ENCODE measurements at places on chromosomes 6 and 20.

- no peak for DNase-seq
Observed at GRCh38 chr6:98838032-98838431, 3.7 kb downstream of the POU3F2 start.

GRCh38 chr6:16238963-16239797 lies 793 bp downstream of the GMPR start:
- DNase-seq: no peak

DNA sequence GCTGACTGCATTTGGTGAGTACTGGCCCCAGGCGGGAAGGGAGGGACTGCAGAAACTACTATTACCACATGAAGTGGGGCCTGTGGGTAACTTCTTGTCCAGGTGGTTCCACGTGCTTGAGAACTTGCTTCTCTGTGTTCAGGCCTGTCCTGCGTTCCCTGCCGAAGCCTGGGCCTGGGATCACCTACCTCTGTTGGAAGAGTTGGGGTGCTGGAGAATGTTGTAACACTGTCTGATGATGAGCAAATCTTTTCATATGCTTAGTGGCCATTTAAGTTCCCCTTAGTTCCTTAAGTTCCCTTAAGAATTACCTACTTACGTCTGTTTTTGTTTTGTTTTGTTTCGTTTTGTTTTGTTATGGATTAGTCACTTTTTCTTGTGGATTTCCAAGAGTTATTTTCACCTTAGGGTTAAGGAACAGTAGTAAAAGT lies 154.4 kb downstream of the DTNBP1 start:
- DNase-seq: no peak

GRCh38 chr6:37688078-37688850 lies 9.4 kb downstream of the MDGA1 start:
- DNase-seq: no peak

DNA sequence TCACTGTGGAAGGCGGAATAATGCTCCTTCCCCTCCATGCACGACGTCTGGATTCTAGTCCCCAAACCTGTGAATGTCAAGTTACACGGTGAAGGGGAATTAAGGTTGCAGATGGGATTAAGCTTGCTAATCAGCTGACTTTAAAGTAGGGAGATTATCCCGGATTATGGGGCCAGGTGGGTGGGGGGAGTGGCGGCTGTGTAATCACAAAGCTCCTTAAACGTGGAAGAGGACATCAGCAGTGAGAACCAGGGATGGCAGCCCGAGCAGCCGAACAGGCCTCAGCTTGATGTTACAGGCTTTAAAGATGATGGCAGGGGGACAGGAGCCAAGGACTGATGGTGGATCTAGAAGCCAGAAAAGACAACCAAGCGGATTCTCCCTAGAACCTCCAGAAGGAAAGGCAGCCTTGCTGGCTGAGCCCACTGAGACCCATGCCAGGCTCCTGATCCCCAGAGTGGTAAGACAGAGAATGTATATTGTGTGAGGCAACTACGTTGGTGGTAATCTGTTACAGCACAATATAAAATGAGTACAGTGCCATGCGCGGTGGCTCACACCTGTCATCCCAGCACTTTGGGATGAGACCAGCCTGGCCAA lies 117.5 kb downstream of the SCML4 start:
- DNase-seq: no peak

GRCh38 chr6:20870493-20870892 lies 336.2 kb downstream of the CDKAL1 start:
- DNase-seq: no peak

DNA sequence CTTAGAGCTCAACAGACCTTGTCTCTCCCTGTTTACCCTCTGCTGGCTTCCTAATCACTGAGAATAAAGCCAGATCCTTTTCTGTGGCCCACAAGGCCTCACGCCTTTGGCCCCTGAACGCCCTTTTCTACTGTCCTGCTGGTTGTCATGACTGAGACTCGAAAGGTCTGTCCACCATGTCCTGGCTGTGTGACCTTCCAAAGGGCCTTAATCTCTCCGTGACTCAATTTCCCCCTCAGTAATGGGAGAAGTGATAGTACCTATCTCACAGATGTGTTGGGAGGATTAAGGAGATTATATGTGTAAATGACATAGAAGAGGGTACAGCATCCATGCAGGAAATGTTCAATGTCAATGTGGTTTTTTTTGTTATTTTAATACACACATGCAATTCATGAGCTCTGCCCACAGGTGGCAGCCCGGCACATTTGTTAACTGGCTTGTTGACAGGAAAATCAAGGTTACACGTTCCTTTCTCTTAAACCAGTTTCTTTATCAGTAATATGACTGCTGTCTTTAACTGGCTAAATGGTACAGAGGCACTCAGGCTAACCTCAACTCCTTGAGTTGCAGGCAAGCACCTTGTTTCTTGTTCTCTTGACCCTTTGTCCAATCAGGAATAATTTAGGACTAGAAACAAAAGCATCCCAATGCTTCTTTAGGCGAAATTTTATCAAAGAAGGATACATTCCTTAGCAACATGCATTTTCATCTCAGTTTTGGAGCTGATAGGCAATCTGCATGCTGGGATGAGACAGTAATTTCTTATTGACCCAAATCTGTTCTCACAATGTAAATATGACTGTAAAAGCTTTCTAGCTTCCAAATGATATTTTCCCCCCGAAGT lies 16.6 kb downstream of the SLC22A1 start:
- no peak for DNase-seq

- no peak for DNase-seq
Observed at GRCh38 chr6:74507649-74508048, 698.2 kb downstream of the COL12A1 start.

DNA sequence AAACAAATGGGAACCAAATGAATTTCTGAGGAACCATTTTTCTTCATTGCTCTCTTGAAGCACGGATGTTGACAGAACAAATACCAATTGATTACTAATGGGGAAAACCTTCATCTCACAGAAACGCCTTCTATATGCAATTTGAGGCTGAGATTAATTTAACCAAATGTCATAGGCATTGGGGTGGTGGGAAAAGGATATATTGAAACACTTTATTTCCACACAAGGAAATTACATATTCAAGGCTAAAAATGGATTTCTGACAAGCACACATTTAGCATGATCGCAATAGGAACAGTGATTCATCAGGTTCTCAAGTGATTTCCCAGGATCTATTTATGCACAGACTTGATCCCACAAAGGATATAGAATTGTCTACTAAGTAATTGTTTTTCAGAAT lies 88.9 kb downstream of the COL12A1 start:
- no peak for DNase-seq

- no peak for DNase-seq
Observed at GRCh38 chr6:168555618-168556273, 114.8 kb downstream of the SMOC2 start.

GRCh38 chr20:46350201-46350985 lies 42.1 kb upstream of the CDH22 start:
- no peak for DNase-seq

- DNase-seq: no peak
Observed at GRCh38 chr6:108157234-108157980, 8.4 kb upstream of the NR2E1 start.
